ENCODE measurements at places on chromosomes 2 and 18.

GRCh38 chr2:74048843-74049519 is 64.3 kb downstream of the TET3 start:
- DNase-seq = no peak

GRCh38 chr18:76847916-76848315 is 25.6 kb downstream of the ZNF236 start:
- no peak for DNase-seq

- no peak for DNase-seq
Observed at GRCh38 chr2:235244255-235245220, 249.3 kb upstream of the AGAP1 start.

- DNase-seq = no peak
Observed at GRCh38 chr2:13650586-13651180, 933.9 kb downstream of the TRIB2 start.

- DNase-seq = no peak
Observed at GRCh38 chr2:148524519-148524919, 120.0 kb upstream of the EPC2 start.

- DNase-seq = no peak
Observed at GRCh38 chr2:106781196-106781595, 104.8 kb downstream of the ST6GAL2 start.

GRCh38 chr2:73286134-73286655 is 1.9 kb upstream of the FBXO41 start:
- no peak for DNase-seq

- no peak for DNase-seq
Observed at GRCh38 chr2:185044323-185044874, 446.1 kb downstream of the ZNF804A start.

GRCh38 chr2:8259841-8260178 is 422.0 kb upstream of the ID2 start:
- DNase-seq = no peak

DNA sequence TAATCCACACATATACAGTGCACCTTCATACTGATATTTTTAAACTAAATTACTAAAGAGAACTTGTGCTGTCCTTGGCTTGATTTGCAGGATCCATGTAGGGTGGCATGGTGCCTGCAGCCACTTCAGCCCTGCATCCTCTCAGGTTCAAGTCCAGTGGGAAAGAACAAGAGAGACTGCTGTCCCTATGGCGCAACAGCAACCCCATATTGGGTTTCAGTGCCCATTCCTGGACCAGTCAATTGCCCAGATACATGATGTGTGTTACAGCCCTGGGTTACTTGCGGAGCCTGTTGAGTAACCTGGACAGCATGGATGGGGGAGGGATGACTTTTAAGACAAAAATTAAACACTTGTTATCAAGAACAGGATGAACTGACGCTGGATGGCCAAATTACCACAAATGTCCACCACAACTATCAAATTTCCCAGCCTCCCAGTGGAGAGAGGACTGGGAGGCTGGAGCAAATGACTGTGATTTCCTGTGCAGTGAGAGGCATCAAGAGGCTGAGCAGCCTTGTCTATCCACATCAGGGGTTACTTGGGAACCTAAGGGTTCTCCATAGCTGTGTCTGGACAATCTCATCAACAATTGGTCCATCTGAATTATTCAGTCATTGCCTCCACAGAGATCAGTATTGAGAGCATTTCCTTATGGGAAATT is 162.0 kb downstream of the CAPN13 start:
- DNase-seq = no peak

- DNase-seq = no peak
Observed at GRCh38 chr2:2501454-2502200, 170.6 kb upstream of the MYT1L start.

DNA sequence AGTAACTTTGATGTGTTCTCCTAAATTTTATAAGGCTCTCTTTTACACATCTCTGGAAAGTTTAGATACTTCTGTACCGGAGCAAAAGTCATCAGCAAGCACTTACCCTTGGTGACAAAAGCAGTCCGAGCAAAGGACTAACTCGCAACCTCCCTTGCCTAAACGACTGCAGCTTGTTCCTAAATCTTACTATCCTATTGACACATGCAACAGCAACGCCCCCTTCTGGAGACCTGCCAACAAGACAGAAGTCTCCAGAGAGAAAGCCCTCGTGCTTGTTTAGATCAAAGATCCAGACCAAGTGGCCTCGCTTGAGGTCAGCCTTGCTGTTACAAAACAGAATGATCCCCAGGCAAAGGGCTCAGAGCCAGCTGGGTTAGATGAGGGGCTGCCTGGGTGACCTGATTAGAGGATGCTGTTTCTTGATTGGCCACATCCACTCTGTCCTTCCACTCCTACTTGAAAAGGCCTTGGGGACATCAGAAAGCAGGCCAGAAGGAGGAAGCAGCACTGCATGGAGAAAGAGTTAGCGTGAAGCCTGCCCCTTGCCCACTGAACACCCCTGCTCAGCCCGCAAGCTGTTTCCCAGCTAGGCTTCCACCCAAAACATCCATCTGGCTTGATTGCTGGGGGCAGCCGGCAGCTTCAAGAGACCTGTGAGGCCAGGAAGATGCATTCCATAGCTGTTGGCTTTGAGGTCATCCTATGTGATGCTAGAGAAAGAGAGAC is 94.3 kb downstream of the HNRNPLL start:
- peak; percentile 53 for DNase-seq

- DNase-seq = no peak
Observed at GRCh38 chr2:1022178-1022577, 71.5 kb downstream of the SNTG2 start.

DNA sequence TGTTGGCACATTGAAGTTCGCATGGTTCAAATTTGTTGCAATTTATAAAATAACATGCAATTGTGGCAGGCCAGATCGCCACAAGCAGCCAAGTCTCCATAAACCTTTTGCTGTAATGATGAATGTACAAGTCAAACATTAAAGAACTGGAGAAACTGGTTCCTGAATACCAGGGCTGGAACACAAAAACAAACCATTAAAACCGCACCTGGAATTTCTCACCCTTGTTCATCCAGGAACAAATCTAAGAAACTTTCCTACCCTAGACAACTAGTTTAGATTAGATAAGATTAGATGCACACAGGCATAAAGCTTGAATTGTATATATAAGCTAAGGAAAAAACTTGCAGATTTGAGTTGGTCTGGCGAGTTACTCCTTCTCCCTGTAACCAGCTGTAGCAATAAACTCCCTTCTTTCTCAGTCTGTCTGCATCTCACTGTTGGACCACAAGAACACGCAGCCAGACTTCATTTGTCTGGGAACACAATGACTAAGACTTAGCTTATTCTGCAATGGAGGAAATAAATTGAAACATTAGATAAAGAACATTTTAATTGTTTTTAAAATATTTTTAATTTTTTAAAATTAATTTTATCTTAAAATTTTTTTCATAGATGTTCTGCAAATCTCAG is 1835.5 kb upstream of the LRRTM1 start:
- DNase-seq = no peak

- no peak for DNase-seq
Observed at GRCh38 chr2:161166538-161167409, 6.5 kb downstream of the TANK start.

- DNase-seq = no peak
Observed at GRCh38 chr2:184628051-184628450, 29.7 kb downstream of the ZNF804A start.

DNA sequence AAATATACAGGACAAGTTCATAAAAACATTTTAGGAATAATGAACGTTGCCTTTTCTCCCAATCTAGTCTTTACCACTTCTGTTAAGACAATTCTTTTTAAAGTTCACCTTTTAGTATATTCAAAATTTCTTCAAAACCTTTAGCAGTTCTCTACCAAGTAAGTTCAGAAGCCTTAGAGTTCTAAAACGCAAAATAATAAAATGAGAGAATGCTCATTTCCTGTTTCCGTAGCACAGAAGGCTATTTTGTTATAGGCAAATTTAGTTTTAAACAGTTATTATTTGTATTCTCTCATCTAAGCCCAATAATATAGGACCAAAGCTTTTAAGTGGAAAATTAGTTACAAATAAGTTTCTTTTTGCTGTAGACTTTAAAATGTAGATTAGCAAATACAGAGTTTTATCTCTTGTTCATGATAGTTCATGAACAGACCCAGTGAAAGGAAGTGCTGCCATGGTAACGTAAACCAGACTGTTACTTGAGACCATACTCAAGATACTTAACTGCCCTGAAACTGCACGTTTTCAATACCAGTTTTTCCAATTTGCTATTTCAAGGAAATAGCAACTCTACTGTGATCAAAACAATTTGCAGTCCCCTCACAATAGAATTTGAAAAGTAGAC is 173.1 kb upstream of the STON1 start:
- DNase-seq = no peak

GRCh38 chr2:127887082-127887775 is 1.5 kb upstream of the AMMECR1L start:
- DNase-seq = no peak

GRCh38 chr2:68357605-68358337 is 7.3 kb upstream of the PLEK start:
- no peak for DNase-seq

DNA sequence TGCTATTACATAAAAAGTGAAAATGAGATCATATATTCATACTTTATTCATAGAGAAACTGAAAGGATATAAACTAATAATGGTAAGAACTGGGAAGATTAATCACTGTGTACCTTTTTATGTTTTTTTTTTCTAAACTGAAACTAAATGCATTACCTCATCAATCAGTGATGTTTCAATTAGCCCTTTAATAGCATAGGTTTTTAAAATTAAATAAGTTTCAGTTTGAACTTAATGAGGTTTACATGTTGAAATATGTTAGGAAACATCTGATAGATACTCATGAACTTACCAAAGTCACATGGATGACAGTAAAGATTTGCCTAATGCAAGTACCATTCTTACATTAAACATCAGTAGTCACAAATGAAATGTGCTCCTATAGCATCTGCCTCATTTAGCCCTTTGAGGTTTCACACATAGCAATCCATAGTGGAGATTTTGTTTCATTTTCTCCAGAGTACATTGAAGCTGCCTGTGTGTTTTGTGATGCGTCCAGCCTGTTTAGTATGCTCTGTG is 8.9 kb downstream of the MAPRE2 start:
- no peak for DNase-seq

- peak; percentile 10 for DNase-seq
Observed at GRCh38 chr2:135043345-135043744, 3.9 kb downstream of the MAP3K19 start.

GRCh38 chr2:236113948-236114347 is 54.2 kb downstream of the GBX2 start:
- no peak for DNase-seq

DNA sequence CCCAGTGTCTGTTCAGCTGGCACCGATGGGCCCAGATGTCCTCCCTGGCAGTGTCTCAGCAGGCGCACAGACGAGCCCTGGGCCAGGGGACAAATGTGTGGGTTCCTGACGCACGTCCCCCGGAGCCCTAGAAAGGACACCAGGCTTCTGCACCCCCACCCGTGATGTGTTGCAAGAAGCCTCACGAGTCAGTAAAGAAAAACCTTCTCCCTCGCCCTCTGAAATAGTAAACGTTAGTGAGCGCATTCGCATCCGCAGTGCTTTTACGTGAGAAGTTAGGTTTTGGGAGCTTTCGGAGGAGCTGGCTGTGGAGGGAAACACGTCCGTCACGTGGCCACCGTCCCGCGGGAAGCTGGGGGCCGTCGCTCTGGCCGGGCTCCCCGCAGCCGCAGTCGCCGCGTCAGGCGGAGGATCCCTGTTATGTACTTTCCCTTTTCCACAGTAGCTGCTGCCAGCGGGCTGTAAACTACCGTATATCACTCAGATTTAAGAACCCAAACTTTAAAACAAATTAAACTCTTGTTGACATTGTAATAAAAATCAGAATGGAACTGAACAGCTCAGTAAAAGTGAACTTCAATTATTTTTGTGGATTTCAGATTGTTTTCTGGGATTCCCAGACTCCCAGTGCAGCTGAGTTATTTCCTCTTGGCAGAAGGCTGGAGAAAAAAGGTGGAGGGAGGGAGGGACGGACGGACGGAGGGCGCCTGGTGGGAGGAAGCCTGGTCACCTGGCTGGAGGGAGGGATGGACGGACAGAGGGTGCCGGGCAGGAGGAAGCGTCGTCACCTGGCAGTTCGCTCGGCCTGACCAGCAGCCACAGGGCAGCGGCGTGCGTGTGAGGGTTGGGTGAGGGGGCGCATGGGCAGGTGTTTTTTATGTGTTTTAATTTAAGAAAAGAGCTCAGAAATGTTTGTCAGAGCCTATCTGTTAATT is 112.1 kb downstream of the NFATC1 start:
- no peak for DNase-seq

- no peak for DNase-seq
Observed at GRCh38 chr2:172671501-172671900, 64.1 kb upstream of the RAPGEF4 start.

GRCh38 chr2:221914334-221914880 is 342.3 kb upstream of the EPHA4 start:
- DNase-seq = no peak

DNA sequence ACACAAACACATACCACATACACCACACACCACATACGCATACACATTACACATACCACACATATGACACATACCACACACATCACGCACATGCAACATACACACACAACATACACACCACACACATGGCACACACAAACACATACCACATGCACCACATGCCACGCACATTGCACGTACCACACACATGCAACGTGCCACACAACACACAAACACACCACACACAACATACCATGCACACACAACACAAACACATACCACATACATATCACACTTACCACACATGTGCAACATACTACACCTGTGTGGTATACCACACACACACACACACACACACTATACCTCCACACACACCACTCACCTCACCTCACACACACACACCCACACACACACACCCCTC is 15.0 kb downstream of the TMEM177 start:
- no peak for DNase-seq

GRCh38 chr2:154229966-154230365 is 358.2 kb downstream of the GALNT13 start:
- no peak for DNase-seq

GRCh38 chr18:44789710-44790109 is 109.0 kb downstream of the SETBP1 start:
- no peak for DNase-seq

DNA sequence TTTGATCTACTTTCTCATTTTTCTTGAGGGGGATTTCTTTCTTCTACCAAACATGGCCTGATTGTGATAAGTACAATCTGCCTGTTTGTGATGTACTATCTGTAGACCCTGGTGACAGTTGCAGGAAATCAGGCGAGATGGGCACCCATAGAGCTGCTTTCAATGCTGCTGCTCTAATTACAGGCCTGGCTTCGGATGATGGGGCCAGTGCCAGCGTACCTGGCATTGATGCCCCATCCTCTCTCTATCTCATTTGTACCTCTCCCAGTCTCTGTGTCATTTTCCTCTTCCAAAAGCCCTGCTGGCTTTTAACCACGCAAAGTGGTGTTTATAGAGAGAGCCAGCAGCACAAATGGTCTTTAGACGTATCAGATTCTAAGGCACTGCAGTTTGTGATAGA is 69.9 kb downstream of the KCTD18 start:
- DNase-seq = no peak

- DNase-seq = no peak
Observed at GRCh38 chr2:190482451-190482850, 52.1 kb downstream of the NEMP2 start.

Data from stimulated activated CD4-positive, alpha-beta T cell treated with anti-CD3 and anti-CD28 coated beads, Interleukin-15, amount 100 ng/mL, for 1 hour (primary cell).